ENCODE measurements at places on chromosomes 6 and 20.

DNA sequence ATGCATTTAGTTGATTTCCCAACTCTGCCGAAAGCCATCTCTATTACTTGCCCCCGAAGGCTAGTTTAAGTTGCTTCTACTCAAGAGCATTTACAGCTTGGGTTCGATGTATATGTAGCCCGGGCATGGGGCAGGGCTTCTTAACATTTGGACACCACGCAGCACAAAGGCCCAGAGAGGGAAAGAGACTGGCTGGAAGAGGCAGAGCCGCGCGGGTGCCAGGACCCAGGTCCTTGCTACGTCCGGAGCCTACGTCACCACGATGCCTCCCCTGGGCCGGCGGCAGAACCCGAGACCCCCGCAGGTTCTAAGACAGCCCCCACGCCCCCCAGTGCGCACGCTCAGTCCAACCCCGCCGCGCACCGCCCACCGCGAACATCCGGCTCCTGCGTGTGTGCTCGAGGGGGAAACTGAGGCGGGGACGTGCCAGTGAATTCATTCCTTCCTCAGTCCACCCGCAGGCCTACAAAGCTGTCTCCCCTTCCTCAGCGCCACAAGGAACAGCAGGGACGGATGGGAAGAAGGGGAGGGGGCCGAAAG lies 367 bp upstream of the PCIF1 start:
- DNase-seq, result peak; percentile 61

DNA sequence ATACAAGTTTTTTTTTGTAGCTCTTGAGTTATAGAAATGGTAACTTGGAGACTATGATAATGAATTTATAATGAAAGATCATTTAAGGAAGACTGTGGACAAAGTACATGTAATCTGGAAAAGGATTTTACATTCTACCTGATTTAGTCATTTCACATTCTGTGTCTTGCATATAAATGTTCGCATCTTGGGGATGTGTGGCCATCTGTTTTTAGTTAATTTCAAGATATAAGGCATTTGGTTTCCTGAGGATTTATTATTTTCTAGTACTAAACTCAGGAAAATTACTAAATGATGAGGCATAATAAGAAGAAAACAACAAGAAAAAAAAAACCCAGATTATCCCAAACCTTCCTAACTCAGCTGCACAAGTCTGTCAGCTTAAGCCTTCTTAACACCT lies 112.7 kb upstream of the PRL start:
- no peak for DNase-seq

DNA sequence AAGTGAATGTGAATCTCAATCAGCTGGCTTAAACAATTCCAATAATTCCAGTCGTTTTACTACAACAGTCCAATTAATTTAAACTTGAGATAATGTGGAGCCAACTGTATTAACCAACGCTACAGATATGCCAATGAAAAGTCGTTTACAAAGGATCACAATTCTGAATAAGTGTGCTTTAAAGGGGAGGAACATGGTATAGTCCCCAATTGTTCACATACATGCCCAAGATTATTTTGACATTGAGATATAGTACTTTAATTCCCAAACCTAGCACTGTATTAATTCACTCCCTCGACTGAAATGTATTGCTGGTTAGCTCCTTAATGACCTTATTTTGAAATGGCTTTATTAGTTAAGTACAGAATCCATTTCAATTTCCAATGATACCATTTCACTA lies 2.5 kb downstream of the AKIRIN2 start:
- no peak for DNase-seq

GRCh38 chr6:156279261-156279969 lies 497.8 kb upstream of the ARID1B start:
- DNase-seq, result no peak

DNA sequence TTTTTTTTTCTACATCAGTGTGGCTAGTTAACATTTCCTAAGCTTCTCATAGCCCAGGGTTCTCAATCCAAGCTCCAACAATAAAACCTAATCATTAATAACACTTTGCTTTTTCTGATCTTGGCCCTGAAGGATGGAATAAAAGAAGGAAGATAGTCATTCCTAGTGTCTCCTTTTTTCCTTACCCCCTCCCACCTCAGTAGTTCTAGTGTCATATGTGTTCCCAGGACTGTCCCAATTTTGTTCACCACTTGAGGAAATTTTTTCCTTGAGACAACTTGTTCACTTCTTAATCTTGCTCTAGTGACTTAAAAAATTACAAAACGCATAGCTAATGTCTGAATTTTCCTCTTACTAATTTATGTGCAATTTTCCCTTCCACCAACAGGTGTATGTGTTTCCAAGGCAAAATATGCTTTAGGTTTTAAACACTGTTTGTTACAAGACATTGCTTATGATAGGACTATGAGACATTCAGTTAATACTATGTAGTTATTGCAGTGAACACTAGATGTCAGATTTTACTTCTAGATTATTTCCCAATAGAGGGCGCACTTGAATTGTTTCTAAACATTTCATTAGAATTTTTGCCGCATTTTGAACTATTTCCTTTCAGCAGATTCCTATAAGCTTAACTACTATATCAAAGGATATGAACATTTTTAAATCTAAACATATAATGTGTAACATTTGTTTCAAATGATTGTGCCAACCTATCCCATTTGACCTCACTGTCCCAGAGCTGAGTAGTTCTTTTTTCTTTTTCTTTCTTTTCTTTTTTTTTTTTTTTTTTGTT lies 18.5 kb upstream of the C6orf141 start:
- no peak for DNase-seq

GRCh38 chr6:18400831-18401446 lies 13.8 kb downstream of the RNF144B start:
- no peak for DNase-seq

DNA sequence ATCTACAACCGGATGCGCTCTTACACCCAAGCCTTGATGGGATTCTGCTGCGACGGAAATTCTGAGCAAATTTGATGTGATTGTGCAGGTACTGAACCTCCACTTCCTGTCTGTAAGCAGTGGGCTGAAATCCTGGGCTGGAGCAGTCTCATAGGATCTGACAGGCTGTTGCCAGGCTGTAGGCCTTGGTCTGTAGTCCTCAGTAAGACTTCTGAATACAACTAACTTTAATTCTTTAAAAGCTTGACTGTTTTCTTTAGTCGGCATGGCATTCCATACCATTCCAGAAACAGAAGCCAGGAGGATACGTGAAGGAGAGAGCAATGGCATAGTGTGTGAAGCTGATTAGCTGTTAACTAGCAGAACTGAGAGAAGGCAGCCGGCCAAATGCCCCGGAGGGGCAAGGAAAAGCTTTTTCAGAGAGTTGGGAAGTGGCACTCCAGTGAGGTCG lies 68.3 kb downstream of the ADTRP start:
- DNase-seq, result no peak

GRCh38 chr20:11047559-11047958 lies 373.8 kb upstream of the JAG1 start:
- no peak for DNase-seq

- no peak for DNase-seq
These were observed 742.8 kb downstream of the MAFB start for GRCh38 chr20:39946053-39946810.

- no peak for DNase-seq
These were observed 11.6 kb downstream of the ILRUN start for GRCh38 chr6:34684919-34685318.

GRCh38 chr6:48552905-48553304 lies 441.9 kb upstream of the PTCHD4 start:
- no peak for DNase-seq

DNA sequence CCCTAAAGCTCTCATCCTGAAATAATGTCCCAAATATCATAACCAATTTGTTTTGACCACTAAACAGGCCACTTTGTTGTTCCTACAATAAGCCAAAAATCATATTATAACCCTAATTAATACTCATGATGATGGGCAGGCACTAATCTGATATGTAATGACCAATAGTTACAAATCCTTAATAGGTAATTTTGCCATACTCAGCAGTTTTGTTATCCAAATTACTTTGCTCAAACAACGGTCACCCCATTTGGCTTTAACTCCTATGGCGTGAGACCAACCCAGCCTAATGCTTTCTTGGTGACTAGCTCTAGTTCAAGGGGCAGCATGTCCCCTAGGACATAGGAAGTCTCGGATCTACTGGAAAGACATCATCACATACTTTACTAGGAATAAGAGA lies 123.2 kb upstream of the ID4 start:
- DNase-seq, result no peak

DNA sequence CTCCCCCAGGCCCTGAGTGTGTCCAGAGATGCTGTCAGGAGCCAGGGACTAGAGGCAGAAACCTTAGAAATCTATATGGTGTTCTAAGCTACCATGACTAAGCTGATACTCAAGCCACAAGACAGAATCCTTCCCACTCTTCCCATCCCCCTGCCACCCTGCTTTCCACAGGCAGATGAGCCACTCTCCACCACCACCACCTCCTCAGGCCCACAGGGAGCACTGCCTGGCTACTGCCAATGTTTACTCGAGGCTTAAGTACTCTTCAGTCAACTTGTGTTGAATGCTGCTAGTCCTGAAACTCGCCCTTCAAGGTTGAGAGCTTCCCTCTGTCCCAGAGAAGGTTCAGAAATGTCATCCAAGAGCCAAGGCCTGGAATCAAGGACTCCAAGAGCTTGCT lies 56.2 kb downstream of the CENPW start:
- DNase-seq, result no peak

DNA sequence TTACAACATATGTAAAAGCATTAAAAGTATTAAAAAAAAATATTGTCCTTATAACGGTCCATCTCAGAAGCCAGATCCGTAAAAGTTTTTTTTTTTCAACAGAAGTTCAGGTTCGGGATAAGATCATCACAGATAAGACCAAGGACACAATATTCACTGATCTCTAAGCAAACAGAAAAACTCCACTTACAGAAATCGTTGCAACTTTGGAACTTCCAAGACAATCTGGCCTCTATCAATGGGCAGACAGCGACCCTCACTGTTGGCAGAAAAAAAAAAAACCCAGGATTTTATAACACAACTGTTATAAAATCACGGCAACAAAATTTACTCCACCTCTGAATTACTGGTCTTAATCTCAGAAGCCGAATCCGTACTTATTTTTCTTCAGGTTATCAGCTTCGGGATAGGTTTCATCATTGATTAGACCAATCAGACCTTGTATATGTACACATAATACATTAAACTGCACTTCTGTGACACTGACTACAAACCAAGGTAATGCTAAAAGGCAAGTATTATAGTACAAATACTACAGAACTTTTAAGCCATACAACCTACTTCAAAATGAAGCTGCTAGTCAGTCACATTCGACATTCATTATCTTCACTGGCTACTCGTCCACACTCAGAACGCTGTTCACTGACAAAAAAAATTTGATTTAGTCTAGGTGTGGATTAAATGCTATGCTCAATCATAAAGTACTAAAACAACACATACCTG lies 34.7 kb upstream of the SYNCRIP start:
- no peak for DNase-seq

GRCh38 chr20:47368301-47368700 lies 11.8 kb upstream of the ZMYND8 start:
- DNase-seq, result no peak

GRCh38 chr20:32018269-32019155 lies 8.3 kb downstream of the CCM2L start:
- DNase-seq, result peak; percentile 16

GRCh38 chr6:11241793-11242201 lies 9.3 kb upstream of the NEDD9 start:
- no peak for DNase-seq

GRCh38 chr6:99467509-99468106 lies 42.5 kb upstream of the PNISR start:
- DNase-seq, result no peak
